CD14-positive monocyte (primary cell): ENCODE measurements at places on chromosomes 4 and X.

DNA sequence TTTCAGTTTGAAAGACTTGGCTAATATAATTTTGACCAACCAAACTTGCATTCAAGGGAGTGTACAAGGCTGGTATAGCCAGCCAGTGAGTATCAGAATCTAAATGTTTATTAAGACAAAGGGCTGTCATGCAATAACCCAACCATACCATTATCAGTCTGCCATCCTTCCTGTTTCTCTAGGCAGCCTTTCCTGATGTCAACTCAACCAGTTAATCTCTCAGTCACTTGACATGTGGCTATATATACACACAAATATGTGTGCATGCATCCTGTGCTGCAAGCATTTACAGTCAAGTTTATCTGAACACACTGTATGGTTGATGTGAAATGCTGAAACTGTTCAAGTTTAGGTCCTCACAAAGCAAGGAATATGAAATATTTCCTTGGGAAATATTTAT lies 17.2 kb downstream of the BTK start:
- no peak for DNase-seq

DNA sequence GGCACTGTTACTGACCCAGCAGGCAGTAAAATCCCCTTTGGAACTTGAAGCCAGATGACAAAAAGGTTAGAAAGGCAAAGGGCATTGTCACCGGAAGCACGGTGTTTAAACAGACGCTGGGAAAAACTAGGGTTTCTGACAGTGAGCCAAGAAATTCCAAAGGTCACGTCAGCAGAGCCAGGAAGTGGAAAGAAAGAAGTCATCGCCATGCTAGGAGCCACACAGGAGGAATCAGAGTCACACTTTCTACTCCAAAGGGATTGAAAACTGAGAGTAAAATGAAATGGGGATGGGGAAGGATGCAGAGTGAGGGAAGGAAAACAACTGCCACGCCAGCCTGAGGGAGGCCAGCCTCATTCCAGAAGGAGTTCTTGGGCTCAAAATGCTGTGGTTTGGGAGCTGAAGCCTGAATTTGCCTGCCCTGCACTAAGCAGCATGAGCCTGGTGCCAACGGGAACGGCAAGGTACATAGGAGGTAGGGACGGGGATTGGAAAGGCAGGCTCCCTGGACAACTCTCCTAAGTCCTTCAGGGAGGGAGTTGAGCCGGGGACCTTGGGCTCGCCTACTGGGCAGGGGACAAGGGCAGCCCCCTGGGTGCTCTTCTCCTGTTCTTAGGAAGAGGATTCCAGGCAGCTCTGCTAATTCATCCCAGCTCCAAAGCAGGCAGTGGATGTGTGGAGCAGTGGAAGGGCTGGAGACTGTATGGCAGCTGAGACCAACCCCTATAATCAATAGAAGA lies 66.8 kb downstream of the SOWAHB start:
- DNase-seq = no peak

DNA sequence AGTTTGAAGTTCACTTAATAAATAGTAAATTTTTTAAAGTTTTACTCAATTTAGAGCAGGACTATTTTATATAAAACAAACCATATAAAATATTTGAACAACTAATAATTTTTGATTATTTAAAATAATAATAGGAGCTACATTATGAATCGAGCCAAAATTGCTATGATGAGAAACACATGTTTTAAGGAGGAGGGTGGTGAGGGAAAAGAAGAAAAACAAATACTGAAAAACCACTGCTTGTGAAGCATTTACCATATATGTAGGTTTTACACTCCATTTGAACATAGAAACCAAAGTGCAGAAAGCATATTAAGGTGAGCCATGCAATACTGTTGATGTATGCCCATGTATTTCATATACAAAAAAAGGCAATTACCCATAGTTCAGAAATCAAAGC lies 448.9 kb downstream of the FSTL5 start:
- DNase-seq = no peak

DNA sequence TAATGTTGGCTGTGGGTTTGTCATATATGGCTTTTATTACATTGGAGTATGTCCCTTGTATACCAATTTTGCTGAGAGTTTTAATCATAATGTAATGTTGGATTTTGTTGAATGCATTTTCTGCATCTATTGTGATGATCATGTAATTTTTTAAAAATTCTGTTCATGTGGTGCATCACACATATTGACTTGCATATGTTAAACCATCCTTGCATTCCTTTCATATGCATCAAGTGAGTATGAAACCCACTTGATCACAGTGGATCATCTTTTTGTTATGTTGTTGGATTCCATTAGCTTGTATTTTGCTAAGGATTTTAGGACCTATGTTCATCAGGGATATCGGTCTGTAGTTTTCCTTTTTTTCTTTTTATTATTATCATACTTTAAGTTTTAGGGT lies 12.1 kb downstream of the HEPH start:
- DNase-seq = no peak

DNA sequence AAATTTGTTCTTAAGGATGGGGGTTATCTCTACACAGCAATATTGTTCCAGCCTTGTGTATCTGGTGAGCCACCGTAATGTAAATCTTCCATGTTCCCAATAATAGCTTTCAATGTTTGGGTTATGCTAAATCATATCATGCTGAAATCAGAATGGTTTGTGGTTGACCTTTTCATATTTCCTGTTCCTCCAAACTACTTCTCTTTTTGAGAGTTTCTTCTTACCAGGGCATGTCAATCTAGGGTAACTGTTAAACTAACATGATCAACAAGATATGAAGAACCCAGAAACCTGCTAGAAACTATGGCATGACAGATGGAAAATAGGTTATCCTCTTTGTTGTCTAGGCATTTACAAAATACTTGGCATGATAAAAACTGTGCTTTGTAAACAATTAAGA lies 22.0 kb downstream of the TNMD start:
- peak; percentile 3 for DNase-seq

- DNase-seq = peak; percentile 68
Measured at GRCh38 chrX:20067709-20068561, 48.8 kb downstream of the MAP7D2 start.

GRCh38 chrX:100659431-100660137 lies 15.6 kb downstream of the SRPX2 start:
- no peak for DNase-seq

GRCh38 chrX:46140272-46140671 lies 404.9 kb downstream of the ZNF674 start:
- no peak for DNase-seq

GRCh38 chr4:68719075-68719473 lies 48.6 kb upstream of the UGT2B15 start:
- DNase-seq = no peak
